NCI-H2081 (cell line): ENCODE measurements at places on chromosomes 2 and 18.

DNA sequence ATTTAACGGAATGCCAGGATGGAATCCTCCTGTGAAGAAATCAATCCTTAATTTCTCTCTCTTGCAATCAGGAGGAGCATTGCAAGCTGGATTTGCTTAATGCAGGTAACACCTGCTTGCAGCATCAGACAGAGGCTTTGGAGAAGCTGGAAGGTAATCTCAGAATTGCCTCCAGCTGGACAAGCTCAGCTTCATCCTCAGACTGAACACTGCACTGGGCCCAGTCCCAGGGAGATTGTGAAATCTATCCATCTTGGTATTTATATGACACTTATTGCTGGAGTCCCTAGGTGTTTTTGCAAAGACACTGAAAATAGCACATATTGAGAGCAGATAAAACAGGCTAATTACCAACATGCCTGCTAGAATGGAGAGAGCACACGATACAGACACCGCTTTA, 179.4 kb upstream of the SESTD1 start:
- no peak for DNase-seq

DNA sequence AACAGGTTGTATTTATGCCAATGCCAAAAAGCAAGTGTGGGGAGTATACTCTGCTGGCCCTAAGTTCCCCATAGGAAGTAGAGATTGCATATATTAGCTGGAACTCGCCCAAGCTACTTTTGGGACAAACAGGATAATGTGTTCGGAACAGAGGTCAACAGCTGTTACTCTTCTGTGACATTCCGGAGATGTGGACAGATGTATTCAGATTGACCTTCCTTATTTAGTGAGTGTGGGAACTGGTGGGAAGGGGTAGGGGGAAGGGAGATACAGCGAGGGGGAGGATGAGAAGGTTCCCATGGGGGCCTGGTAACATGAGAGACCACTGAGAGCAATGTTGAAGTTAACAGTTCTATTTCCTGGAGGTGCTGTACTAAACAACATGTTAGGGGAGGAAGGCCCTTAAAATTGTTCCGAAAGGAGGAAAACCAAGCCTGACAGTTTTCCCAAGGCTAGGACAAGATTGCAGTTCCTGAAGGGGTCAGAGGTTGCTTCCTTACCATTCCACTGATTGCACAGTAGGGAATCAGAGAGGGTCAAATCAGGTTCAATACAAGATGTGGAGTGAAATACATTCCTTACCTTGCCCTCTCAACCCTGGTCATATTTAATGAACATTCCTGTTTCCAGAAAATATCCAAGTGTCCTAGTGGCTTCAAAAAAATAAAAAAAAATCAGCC, 14.3 kb upstream of the CD28 start:
- no peak for DNase-seq

DNA sequence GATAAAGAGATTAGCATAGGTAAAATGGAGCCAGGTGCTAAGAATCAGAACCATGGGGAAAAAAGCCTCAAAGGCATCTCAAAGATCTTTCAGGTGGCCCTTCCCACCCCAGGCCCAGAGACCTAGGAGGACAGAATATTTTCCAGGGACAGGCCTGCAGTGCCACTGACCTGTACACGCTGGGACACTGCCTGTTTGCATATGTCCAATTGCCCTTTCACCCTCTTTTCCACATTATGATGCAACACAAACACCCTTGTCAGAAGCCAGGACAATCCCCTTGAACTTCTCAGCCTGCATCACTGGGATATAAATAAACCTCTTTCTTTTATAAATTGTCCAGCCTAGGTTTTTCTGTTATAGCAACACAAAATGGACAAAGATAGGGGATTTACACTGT, 419.1 kb downstream of the TRIB2 start:
- DNase-seq, result no peak

GRCh38 chr2:19009510-19009909, 348.9 kb downstream of the OSR1 start:
- DNase-seq, result no peak

DNA sequence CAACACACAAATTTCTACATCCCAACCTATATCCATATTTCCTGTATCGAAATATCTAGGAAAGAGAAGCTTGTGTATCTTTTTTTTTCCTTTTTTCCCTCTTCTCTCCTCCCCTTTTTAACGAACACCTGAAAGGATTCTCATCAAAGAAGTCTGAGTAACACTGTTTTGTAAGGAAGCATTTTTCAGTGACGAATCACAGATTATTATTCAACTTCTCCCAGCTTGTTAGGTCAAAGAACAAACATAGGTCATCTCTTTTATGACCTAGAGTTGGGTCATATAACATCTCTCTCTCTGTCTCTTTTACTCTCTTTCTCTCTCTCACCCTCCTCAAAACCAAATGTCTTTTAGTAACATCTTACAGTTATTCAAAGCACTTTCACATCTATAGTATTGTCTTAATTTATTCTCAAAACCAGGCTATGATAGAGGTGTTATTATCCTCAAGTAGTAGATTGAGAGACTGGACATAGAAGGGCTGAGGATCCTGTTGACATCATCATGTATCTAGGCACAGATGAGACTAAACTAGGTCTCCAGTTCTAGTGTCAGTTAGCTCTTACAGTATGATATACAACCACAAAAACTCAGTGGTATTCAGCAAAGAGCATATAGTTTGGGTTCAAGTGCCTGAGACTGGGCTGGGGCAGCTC, 80.1 kb upstream of the SPOPL start:
- no peak for DNase-seq

DNA sequence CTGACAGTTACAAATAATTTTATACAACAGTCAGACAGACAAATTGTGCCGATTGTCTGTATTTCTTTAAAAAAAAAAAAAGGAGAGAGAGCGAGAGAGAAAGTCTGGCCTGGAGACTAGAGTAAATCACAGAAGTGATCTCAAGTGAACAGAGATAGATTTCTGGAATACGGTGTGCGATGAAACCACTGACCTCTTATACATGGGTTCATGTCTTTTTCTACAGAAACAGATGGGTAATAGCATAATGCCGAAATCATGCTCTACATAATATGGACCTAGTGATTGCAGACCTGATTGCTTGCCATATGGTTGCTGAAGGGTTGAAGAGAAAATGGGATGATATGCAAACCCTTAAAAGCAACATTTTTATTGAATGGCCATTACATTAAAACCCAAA, 403.3 kb upstream of the FANCL start:
- DNase-seq, result no peak

- DNase-seq, result no peak
Observed at GRCh38 chr18:59420244-59420643, 61.2 kb upstream of the LMAN1 start.

DNA sequence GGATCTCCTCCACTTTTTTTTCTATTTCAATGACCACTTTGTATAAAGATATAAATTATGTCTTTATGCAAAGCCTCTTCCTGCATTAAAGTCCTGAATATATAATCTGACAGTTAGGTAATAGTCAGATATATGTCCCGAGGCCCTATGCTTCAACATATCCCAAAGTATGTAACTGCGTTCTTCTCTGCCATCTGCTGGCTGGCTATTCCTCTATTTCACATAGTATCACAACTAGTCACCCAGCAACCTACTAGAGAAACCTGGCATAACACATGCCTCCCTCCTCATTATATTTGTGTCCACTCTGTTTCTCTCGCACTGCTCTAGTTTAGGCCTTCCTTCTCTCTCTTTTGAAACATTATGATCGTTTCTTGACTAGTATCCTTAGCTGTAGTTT, 640.8 kb downstream of the DPP10 start:
- no peak for DNase-seq

DNA sequence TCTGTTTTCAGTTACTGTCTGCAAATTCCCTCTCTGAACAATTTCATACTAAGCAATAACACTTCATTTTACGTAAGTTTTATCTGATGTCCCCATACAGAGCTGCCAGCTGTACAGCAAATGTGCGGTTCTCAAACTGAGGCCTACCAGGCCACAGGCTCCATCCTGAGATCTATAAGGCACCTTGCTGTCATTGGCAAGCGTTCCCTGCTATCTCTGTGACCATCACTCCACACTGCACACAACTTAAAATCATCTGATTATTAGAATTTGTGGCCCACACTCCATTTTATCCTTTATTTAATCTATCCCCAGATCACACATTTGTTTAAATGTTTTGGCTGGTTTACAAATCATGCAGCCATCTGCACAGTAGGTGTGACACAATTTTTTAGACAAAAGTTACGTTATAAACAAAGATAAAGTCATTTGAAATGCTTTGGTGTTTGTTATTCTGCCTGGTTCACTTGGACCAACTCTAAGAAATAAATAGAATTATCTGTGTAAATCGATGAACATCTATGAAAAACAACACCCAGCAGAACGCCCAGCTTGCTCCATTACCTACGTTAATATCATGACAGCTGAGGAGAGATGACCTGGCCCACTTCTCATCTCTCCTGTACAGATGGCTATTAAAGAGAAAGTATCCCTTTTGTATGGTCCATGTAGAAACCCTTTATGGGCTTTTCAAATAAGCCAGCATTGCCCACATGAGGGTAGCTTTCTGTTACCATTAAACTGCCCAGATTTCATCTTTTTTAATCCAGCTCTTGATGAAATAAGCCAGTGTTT, 162.4 kb downstream of the ZNF521 start:
- DNase-seq, result no peak
